ENCODE measurements at places on chromosomes 2 and 18.
A peak's percentile ranks its signal among the peaks of the same experiment; 100 is the strongest.

- no peak for DNase-seq
Observed at GRCh38 chr18:4842287-4842686, 354.8 kb downstream of the AKAIN1 start.

GRCh38 chr2:203582468-203582867 lies 47.4 kb upstream of the RAPH1 start:
- DNase-seq, result no peak

DNA sequence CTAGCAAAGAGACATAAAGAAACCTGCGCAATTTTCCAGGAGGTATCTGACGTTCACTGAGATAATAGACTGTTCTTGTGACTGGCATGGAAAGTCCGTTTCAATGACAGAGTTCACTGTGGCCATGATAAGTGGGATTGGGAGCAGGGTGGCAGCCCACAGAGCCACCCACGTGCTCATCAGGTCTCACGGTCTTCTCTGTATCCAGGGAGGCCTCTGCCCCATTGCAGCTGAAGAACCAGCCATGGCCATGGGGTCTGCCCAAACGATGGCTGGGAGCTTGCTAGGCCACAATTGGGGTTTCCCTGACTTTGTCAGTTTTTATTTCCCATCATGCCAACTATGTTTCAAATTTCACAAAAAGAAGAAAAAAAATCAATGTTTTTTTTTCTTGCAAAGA lies 57.2 kb downstream of the PDCL3 start:
- no peak for DNase-seq

- peak; percentile 25 for DNase-seq
Observed at GRCh38 chr2:101307950-101308431, 510 bp downstream of the RNF149 start.

DNA sequence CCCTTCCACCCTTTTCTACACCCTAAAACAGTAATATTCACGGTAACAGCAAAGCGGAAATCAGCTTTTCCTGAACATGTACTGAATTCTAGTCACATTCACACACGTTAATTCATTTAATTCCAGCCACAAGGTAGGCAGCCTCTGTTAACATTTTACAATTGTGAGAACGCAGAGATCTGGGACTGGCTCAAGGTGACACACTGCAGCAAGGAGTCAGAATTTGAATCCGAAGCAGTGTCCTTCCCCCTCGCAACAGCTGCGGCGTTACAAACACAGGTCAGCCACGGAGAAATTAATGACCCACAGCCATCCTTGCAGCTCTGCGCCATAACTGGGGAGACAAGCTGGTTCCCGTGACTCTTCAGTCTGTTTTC lies 818 bp upstream of the SLC20A1 start:
- DNase-seq, result no peak

- no peak for DNase-seq
Observed at GRCh38 chr2:43136876-43137275, 89.5 kb downstream of the ZFP36L2 start.

GRCh38 chr2:58633613-58634365 lies 392.7 kb upstream of the FANCL start:
- no peak for DNase-seq

DNA sequence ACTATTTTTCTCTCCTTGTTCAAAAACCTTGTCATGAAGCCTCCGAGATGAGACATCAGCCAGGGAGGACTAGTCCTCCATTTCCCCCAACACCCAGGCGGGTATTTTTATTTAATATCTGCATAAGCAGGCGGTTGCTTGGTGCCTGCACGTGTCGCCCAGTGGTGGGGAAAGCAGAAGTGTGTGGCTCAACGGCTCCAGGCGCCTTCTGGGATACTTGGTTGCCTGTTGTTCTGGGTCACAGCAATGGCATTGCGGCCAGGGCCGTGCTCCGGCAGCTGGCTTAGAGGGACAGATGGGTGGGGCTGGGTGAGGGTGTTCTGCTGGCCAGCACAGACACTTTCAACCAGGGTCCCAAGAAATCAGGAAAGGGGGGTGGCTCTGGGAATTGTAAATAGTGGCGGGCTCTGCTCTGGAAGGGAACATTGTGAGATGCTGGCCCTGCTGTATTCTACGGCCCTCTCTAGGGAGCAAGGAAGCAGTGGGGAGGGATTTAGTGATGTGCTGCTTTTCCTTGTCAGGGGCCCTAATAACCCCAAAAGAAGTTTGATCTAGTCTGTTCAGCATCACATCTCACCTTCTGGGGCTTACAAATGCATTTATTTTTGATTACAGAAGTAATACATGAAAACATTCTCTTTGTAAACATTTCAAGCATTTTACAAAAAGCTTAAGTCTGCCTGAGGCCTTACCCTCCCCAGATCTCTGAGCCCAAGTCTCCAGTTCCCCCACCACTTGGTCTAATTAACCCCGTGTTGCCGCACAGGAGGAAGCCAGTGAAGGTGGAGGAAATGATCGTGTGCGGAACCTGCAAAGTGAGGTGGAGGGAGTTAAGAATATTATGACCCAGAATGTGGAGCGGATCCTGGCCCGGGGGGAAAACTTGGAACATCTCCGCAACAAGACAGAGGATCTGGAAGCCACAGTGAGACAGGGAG lies 1.1 kb downstream of the VAMP8 start:
- no peak for DNase-seq

DNA sequence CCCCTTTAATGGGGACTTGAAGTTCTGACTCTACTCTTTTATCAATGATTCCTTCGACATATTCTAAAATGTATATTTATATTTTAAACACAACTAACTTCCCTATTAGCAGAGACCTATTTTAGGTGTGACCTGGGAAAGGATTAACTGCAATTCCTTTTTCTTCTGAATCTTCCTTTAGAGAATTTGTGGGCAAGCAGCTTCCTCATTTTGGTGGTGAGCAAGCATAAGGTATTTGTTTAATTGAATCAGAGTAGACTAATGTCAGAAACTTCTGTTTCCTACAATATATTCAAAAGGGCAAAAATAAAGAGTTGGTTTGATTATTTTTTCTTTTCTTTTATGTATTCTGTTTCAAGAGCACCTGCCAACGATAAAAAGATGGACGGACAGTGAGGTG lies 237.0 kb downstream of the IKZF2 start:
- no peak for DNase-seq

- DNase-seq, result no peak
Observed at GRCh38 chr18:69447886-69448285, 47.2 kb downstream of the DOK6 start.

DNA sequence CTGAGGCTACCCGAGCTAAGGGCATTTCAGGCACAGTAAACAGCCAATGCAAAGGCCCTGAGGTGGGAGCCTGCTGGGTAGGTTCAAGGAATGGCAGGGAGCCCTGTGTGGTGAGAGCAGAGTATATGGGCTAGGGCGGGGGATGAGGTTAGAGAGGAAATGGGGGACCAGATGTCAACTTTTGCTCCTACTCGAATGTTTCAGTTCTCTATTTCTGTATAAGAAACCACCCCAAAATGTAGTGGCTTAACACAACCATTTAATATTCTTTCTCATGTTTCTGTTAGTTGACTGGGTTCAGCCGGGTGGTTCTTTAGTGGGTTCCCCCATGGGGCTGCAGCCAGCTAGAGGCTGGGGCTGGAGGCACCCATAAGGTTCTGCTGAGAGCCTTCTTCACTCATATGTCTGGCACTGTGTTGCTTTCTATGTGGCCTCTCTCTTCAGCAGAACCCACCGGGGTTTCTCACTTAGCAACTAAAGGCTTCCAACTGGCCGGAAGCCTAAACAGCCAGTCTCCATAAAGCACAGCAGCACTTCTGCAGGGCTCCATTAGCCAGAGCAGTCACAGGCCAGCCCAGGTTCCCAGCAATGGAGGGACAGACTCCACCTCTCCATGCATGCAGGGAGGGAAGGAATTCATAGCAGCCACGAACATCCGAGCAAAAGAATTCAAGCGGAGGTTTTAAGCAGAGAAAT lies 5.6 kb upstream of the ATOH8 start:
- DNase-seq, result no peak

DNA sequence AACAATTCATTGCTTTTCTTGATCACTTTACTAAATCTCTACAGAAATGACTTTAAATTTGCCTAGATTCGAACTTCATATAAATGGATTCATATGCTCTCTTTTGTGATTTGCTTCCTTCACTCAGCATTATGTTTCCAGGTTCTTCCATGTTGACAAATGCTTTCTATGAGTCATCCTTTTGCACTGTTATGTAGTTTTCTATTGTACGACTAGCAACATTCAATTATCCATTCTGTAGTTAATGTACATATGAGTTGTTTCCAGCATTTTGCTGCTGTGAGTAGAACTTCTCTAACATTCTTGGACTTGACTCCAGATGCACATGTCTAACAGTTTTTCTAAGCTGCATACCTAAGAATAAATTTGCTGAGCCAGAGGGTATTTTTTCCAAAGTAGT lies 66.5 kb upstream of the NEUROD1 start:
- DNase-seq, result no peak

DNA sequence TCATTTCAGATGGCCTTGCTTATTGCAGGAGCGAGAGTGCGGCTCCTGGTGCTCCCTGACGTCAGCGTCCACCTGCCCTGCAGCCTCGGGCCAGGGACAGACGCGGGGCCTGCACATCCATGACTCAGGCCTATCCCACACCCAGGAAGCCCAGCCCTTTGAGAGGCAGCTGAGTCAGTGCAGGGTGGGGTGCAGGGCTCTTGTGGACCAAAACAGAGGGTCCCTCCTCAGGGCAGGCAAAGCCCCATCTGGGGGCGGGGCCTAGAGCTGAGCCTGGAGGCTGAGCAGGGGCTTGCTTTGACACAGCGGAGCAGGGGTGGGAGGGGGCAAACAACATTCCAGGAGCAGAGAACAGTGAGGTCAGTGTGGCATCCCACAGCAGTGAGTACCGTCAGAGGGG lies 7.7 kb upstream of the ARHGEF4 start:
- DNase-seq, result no peak

DNA sequence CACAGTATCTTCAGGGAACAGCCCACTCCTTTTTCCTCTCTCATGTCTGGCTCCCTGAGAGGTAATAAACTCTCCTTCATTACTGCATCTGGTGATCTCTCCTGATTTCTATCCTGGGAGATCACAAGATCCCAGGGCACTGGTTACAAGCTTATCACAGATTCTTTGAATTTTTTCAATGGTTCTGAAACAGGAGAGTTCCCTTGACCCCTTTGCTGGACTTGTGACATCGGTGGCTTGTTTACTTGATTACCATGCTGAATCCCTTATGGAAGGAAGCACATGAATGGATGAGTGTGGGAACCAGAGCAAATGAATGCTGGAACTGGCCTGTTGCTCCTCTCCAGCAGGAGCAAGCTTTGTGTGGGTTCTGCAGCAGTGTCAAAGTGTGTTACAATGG lies 67.2 kb upstream of the HNMT start:
- DNase-seq, result no peak

DNA sequence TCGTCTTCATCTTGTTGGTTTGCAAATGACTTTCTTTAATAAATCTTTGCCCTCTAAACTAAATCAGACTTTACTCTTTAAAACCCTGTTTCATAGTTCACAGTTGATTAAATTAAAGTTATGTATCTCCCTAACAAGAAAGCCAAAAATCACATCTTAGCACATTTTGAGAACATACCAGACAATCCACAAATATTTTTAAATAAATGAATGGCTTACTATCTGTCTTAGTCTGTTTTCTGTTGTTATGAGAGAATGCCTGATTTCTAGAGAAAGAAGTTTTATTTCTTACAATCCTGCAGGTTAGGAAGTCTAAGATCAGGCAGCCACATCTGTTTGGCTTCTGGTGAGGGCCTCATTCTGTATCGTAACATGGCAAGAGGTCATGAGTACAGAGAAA lies 1090.2 kb upstream of the PIK3C3 start:
- no peak for DNase-seq

- DNase-seq, result no peak
Observed at GRCh38 chr2:80670763-80671162, 366.2 kb upstream of the LRRTM1 start.

- DNase-seq, result no peak
Observed at GRCh38 chr2:111157071-111157661, 36.5 kb downstream of the BCL2L11 start.

DNA sequence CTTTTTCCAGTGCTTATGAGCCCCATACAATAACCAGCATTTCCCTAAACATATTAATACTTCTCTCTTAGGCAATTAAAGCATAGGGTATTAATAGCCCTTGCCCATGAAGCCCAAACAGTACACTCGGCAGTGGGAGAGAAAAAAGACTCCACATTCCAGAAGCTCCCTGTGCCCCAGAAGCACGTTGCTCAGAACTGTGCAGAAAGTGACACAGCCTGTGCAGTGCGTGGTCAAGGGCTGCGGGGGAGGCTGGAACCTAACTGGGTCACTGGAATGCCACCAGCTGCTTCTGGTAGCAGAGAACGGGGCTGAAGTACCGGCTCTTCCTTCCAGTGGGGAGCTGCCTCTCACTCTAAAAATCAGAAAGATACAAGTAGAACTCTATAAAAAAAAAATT lies 32.7 kb downstream of the EIPR1 start:
- no peak for DNase-seq

DNA sequence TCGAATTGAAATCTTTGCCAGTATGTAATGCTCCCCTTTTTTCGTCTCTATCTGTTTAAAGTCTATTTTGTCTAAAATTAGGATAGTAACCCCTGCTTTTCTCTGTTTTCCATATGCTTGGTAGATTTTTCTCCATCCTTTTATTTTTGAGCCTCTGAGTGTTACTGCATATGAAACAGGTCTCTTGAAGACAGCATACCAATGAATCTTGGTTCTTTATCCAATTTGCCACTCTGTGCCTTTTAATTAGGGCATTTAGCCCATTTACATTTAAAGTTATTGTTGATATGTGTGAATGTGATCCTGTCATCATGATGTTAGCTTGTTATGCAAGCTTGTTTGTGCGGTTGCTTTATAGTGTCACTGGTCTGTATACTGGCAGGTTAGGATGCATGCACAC lies 490.8 kb upstream of the VWC2L start:
- no peak for DNase-seq

DNA sequence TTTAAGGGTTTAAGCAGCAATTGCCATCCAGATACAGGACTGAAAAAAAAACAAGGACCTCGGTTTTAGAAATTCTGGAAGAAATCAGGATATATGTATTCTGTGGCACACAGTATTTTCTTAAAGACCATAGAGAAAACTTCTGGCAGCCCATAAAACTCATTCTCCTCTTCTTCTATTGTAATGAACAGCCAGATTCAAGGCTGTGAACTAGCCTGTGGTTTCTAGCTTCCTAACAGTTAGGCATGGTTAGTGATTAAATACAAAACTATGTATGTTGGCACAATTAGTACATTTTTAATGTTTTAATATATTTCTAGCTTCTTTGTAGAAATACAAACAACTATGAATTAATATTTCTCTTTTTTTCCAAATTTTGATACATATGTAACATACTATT lies 555.7 kb downstream of the DSC3 start:
- no peak for DNase-seq

DNA sequence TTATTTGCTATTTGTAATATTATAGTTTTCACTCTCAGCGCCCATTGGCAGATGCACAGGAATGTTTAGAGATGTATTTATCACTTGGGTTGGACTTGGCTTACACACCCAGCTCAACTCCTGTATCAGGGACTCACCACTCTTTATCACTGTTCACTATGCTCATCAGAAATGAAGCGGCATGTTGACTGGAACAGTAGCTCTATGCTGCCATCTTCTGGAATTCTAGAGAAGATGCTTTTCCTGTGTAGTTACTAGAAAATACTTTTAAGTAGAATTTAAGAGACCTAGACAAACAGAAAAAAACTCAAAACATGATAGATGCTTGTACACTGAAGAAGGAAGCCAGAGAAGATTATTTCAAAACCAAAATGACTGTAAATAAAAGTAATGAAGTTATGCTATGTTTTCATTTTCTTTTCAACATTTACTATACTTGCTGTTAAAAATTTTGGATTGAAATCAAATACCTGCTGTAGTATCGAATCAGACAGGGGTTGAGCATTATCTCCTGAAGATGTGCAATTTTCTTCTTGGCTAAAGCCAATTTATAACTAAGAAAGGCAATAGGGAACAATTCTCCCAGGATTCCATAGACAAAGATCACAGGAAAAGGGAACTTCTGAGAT lies 47.4 kb upstream of the NXPH2 start:
- peak; percentile 35 for DNase-seq

Data from WERI-Rb-1 (cell line).